ENCODE measurements at places on chromosomes 3 and 15. TPM values are rescaled to one million over a fixed set of nuclear protein-coding genes. Genes with fewer than 3 reads are reported as not detected.

- no peak for DNase-seq
- H3K4me1 ChIP-seq = no peaks in the 10 kb centered on the region
- H3K36me3 ChIP-seq = no peaks in the 10 kb centered on the region
- H3K4me3 ChIP-seq = no peak overlapping the region
- H3K27ac ChIP-seq = no peak overlapping the region
Measured at GRCh38 chr3:11661052-11661656, 17.4 kb upstream of the VGLL4 start.

- no peak for DNase-seq
- H3K27me3 ChIP-seq = peaks cover 16% of the 10 kb centered on the region
- H3K4me1 ChIP-seq = no peaks in the 10 kb centered on the region
- no peaks in the 10 kb centered on the region for H3K36me3 ChIP-seq
Measured at GRCh38 chr15:89041507-89041906, 46.7 kb upstream of the ABHD2 start.

GRCh38 chr15:32908135-32908801, 190.5 kb downstream of the GREM1 start:
- H3K27ac ChIP-seq = no peak overlapping the region
- DNase-seq = no peak
- no peaks in the 10 kb centered on the region for H3K36me3 ChIP-seq
- no peak overlapping the region for H3K4me3 ChIP-seq
- no peaks in the 10 kb centered on the region for H3K4me1 ChIP-seq

- H3K27ac ChIP-seq = no peak overlapping the region
- H3K4me3 ChIP-seq = no peak overlapping the region
- peaks cover 21% of the 10 kb centered on the region for H3K4me1 ChIP-seq
- H3K27me3 ChIP-seq = no peaks in the 10 kb centered on the region
- DNase-seq = no peak
- peaks cover 63% of the 10 kb centered on the region for H3K36me3 ChIP-seq
Measured at GRCh38 chr15:40739047-40739446, 16.0 kb downstream of the RMDN3 start.

DNA sequence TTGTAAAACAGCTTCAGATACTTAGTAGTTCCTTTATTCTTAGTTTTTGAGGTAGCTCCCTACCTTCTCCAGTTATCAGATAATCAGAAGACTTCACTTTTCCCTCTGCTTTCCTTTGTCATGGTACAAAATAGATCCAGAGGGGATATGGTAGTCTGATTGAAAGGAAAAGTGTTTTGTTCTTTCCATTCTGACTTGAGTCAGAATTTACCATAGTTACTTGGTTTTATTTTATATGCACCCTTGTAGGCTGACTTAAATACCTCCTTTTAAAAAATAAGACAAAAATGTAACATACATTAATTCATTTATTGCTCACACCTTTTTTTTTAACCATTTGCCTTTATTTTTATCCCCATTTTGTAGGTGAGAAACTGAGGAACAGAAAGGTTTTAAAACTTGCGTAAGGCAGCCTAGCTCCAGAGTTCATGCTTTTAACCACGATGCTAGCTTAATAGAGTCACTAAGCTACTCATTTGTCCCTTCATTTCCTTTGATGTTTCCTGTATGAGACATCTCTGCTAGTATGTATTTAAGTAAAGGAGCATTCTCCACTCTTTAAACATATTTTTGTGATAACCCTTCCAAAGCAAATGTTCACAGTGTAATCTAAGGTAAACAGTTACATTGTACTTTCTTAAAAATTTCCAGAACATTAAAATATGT, 187.5 kb downstream of the KLHL25 start:
- H3K4me3 ChIP-seq = no peak overlapping the region
- H3K27ac ChIP-seq = no peak overlapping the region
- peaks cover 29% of the 10 kb centered on the region for H3K4me1 ChIP-seq
- peaks cover 35% of the 10 kb centered on the region for H3K36me3 ChIP-seq

GRCh38 chr3:134298249-134298648, 47.6 kb upstream of the RYK start:
- no peaks in the 10 kb centered on the region for H3K4me1 ChIP-seq
- H3K27ac ChIP-seq = no peak overlapping the region
- DNase-seq = no peak
- H3K4me3 ChIP-seq = no peak overlapping the region

DNA sequence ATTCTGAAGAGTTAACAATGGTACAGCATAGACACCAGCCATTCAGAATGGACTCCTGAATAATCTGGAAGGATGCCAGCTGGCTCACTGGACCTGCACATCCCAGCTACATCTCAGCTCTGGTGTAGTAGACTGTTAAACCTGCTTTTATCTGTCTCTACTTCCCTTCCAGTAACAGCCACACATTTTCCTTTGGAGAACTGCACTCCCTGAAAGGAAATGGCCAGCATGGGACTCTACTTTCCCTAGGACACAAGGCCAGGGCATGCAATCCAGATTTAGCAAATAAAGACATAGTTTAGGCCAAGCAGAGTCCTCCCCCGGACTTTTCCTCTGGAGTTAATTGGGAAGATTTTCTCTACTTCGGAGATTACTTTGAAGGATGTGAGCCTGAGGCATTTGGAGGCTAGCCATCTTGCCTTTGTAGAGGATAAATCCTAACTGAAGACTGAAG, 82.7 kb upstream of the TCF12 start:
- peaks cover 5% of the 10 kb centered on the region for H3K27me3 ChIP-seq
- DNase-seq = no peak
- H3K4me3 ChIP-seq = no peak overlapping the region
- H3K36me3 ChIP-seq = peaks cover 5% of the 10 kb centered on the region
- H3K4me1 ChIP-seq = peaks cover 18% of the 10 kb centered on the region

DNA sequence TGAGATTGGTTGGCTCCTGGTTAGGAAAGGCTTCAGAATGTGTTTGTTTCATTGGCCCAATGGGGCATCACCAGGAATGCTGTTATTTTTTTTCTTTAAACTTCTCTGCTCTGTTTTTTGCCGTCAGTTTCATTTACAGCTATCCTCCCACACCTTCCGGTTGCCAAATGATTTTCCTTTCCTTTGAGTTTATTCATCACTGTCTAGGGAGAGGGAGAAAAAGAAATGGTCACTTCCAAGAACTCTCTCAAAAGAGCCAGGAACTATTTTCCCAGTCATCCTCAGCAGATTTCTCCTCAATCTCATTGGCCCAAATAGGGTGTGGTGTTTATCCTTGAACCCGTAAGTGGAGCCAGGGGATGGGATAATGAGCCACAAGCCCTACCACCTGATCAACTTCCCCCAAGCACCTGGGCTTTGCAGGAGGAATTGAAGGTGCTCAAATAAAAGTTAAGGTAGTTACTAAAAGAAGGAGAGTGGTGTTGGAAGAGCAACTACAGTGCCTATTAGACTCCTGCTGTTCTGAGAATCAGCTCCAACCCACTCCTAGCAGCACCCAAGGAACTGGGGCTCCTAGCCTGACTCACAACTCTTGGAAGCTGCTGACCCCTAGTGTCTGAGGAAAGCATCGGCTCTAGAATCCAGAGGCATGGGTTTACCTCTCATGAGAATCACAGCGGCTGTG, 183.8 kb upstream of the IL12A start:
- no peaks in the 10 kb centered on the region for H3K4me1 ChIP-seq
- H3K27me3 ChIP-seq = peaks cover 12% of the 10 kb centered on the region
- no peak overlapping the region for H3K4me3 ChIP-seq
- H3K27ac ChIP-seq = no peak overlapping the region
- H3K36me3 ChIP-seq = no peaks in the 10 kb centered on the region

GRCh38 chr3:65829228-65829627, 209.5 kb downstream of the MAGI1 start:
- H3K27ac ChIP-seq = no peak overlapping the region
- no peaks in the 10 kb centered on the region for H3K4me1 ChIP-seq
- no peak for DNase-seq
- H3K4me3 ChIP-seq = no peak overlapping the region
- H3K27me3 ChIP-seq = no peaks in the 10 kb centered on the region

SLC22A14 gene
- total RNA-seq = not detected

MEX3B gene
- 1.2 TPM for total RNA-seq

GP5 gene
- 1.3 TPM for total RNA-seq

SMC4 gene
- 309 TPM for total RNA-seq

LINGO1 gene
- not detected for total RNA-seq

C3orf80 gene
- total RNA-seq = not detected

DAPK2 gene
- total RNA-seq = 0.83 TPM

MAGEL2 gene
- not detected for total RNA-seq
